DND-41 (cell line): ENCODE measurements at places on chromosomes 3 and 15.

- DNase-seq = no peak
These were observed 319.5 kb downstream of the C3orf38 start for GRCh38 chr3:88469216-88469615.

- DNase-seq = no peak
These were observed 18.4 kb downstream of the WNT7A start for GRCh38 chr3:13861461-13861860.

DNA sequence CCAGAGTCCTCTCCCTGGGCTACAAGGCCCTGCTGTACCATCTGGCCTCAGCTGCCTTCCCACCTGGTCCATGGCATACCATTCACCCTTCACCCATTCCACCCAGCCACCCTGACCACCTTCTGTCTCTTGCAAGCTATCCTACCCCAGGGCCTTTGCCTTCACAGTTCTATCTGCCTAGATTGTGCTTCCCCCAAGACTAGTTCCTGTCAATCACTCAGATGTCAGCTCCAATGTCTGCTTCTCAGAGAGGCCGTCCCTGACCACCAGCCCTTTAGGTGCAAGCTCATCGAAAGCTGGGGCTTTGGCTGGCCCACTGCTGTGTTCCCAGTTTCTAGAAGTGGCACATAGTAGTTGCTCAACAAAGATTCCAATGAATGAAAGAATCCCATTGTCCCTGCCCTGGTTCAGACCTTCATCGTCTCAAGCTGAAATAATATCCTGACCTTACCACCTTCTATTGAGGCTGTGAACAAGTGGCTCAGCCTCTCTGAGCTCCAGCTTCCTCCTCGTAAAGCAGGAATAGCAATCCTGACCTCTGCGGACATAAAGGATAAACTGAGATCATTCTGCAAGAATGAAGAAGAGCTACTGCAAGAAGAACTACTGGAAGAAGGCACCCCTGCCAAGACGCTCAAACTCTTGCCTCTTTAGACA, 15.8 kb downstream of the EFCAB12 start:
- DNase-seq = no peak

DNA sequence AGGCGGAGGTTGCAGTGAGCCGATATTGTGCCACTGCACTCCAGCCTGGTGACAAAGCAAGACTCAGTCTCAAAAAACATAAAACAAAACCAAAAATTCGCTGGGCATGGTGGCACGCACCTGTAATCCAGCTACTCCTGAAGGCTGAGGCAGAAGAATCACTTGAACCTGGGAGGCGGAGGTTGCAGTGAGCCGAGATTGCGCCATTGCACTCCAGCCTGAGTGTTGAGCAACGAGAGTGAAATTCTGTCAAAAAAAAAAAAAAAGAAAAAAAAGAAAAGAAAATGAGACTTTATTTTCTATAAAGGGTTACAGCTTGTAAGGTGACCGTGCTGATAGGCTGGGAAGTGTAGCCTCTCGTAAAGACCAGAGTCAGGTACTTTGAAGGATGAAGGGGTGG, 6.0 kb upstream of the HACD3 start:
- no peak for DNase-seq

DNA sequence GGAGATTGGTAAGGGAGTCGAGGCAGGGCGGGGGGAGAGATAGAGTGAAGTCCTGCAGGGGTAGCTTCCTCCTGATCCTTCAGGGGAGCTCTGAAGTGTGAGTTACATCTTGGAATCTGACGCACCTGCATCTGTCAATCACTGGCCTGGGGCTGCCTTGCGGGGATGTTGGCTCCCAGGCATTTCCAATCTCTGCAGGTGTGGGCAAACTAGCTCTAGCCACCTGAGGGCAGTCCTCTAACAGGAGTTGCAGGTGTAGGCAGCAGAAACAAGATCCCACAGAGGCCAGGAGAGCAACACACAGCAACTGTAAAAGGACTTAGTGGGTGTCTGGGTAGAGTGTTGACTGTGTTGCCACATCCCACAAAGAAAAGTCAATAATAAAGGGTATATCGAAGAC, 63.6 kb downstream of the ZNF621 start:
- DNase-seq = no peak

GRCh38 chr15:65394936-65395335, 17.1 kb upstream of the IGDCC3 start:
- no peak for DNase-seq

- DNase-seq = no peak
These were observed 32.7 kb downstream of the KCNMB2 start for GRCh38 chr3:178568911-178569310.

GRCh38 chr15:30906366-30906765, 2.7 kb downstream of the FAN1 start:
- no peak for DNase-seq

GRCh38 chr15:69478259-69478781, 25.7 kb downstream of the RPLP1 start:
- peak; percentile 41 for DNase-seq

GRCh38 chr3:165874663-165875489, 37.7 kb upstream of the BCHE start:
- DNase-seq = no peak

GRCh38 chr3:141921316-141921715, 44.9 kb downstream of the ATP1B3 start:
- DNase-seq = no peak

DNA sequence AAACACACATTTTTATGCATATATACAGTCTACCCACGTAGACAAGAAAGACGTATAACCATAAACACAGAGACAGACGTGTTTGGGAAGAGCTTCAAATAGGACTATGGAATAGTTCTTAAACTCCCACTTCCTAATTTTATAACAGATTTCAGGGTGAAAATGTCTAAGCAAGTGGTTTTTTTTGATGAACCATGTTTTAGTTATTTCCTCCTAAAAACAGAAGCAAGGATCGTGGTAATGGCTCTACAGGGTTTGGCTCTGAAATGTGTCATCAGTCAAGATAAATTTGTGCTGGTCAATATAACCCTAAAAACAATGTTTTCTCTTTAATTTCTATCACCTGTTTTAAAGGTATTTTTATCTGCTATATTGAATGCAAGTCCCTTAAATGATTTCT, 58.2 kb downstream of the FMN1 start:
- DNase-seq = no peak

GRCh38 chr15:73051391-73051806, 864 bp upstream of the NEO1 start:
- DNase-seq = no peak
